ENCODE measurements at places on chromosomes 12 and 14. TPM values are rescaled to one million over a fixed set of nuclear protein-coding genes. Genes with fewer than 3 reads are reported as not detected.

Gene PTCSC3
- total RNA-seq: not detected

Gene PLEKHG7
- 0.07 TPM for total RNA-seq

Gene MYH6
- not detected for total RNA-seq

Gene EPYC
- not detected for total RNA-seq

Gene GOLGA5
- total RNA-seq: 33.7 TPM

Gene LALBA
- not detected for total RNA-seq

Gene SSTR1
- 1.2 TPM for total RNA-seq
